ENCODE measurements at places on chromosomes 4 and X. TPM values are rescaled to one million over a fixed set of nuclear protein-coding genes. Genes with fewer than 3 reads are reported as not detected.

The LNX1 gene
- total RNA-seq, result not detected

The UCHL1 gene
- not detected for total RNA-seq

The ADGRG4 gene
- not detected for total RNA-seq

The PPBP gene
- 171 TPM for total RNA-seq

The FHDC1 gene
- total RNA-seq, result 0.16 TPM

The KIAA1210 gene
- total RNA-seq, result not detected

The MSANTD1 gene
- total RNA-seq, result 1.8 TPM

The TRIM75 gene
- not detected for total RNA-seq
